ENCODE measurements at places on chromosomes 1 and 21.
A peak's percentile ranks its signal among the peaks of the same experiment; 100 is the strongest.

- no peak for DNase-seq
Measured at GRCh38 chr1:227903614-227904501, 43.9 kb downstream of the WNT9A start.

- no peak for DNase-seq
Measured at GRCh38 chr21:28100366-28100765, 892.3 kb downstream of the LTN1 start.

GRCh38 chr1:89673251-89673650 lies 40.3 kb downstream of the LRRC8C start:
- DNase-seq, result no peak

DNA sequence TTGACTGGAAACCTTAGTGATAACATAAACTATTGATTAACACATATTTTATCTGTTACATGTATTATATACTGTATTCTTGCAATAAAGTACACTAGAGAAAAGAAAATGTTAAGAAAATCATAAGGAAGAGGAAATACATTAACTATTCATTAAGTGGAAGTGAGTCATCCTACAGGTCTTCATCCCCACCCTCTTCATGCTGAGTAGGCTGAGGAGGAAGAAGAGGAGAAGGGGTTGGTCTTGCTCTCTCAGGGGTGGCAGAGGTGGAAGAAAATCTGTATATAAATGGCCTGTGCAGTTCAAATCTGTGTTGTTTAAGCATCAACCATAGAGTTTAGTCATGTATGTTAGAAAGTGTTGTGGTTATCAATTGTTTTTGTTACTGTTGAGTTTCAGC lies 66.1 kb upstream of the CHODL start:
- no peak for DNase-seq

DNA sequence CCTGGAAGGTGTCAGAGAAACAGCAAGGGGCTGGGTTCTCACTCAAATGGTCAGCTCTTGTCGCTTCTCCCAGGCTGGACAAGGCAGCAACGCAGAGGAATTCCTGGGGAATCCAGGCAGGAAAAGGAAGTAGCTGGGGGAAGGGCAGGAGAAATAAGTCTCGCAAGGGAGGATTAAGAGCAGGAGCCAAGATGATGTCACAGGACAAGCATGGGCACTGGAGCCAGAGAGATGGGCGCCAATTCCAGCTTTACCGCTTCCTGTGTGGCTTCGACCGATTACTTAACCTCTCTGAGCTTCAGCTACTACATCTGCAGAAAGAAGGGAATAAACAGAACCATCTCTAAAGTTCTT lies 70.5 kb downstream of the SSBP3 start:
- DNase-seq, result no peak

GRCh38 chr1:197902131-197902453 lies 338 bp upstream of the C1orf53 start:
- no peak for DNase-seq

DNA sequence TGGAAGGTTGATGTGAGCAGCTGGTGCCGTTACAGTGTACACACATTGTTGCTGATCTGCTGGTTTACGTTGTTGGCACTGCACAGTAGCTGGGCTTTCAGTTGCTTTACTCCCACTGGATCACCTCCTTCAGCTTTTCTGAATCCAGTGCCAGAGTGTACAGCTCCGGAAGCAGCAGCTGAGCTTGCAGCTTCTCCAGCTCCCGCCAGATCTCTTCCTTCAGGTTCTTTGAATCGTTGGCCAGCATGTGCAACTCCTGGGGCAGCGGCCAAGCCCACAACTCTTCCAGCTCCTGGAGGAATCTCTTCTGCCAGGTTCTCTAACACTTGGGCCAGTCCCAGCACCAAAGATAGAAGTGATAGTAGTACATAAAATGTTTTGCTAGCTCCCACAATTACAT lies 149.7 kb upstream of the RRP15 start:
- no peak for DNase-seq

DNA sequence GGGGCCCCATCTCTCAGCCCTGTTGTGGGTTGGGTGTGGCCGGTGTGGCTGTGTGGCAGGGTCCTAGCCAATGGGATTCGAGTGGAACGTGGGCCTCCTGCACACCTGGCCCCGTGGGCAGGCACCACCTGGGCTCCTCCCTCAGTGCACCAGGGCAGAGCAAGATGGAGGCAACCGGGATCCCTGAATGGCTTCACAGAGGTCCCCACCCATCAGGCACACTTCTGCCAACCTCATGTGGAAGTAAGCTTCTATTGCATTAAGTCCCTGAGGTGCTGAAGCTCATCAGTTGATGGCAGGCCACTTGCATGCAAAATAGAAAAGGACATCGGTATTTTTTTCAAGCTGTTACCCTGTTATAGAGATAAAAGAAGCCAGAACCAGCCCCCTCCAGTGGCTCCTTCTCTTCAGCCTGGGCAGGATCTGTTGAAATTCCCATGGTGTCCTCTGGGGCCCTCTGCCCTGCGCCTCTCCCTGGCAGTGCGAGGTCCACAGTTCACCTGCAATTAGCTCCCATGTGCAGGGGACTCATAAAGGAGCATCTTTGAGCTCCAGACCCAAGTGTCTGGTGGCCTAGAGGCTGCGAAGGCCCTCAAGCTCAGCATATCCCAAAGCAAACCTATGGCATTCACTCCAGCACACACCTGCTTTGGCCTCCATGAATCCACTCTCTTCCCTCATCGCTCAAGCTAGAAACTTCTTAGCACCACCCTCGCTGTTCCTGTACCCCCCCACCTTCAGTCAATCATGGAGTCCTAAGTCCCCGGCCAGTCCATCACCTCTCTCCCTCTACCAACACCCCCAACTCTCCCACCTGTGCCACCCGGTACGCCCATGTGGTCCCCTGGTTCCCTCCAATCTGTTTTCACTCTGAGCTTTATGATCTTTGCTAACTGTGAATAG lies 2.1 kb upstream of the SLC45A1 start:
- peak; percentile 28 for DNase-seq

GRCh38 chr1:179822065-179822464 lies 55.5 kb downstream of the TOR1AIP2 start:
- DNase-seq, result no peak

DNA sequence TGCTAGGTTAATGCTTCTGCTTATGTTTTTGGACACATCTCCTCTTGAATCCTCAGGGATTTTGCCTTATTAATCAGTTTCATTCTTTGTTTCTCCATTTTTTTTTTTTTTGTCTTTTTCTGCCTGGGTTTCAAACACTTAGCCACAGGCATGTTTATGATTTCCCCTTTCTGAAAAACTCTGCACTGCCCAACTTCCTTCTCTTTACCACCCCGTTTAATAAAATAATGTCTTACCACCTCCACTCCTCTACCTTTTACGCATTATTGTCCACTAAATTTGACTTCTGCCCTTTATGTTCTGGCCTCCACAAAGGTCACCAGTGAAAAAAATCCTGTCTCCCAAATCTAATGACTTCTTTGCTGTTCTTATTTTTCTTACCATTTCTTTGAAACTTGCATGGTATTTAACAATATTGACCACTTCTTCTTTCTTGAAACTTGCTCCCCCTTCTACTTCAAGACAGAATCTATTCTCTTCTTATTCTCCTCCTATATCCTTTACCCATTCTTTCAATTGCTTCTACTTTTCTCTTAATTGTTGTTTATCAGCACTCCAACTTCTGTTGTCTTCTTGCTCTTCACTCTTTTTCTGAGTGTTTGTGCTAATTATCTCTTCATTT lies 150.3 kb downstream of the TNFSF18 start:
- no peak for DNase-seq

GRCh38 chr1:109954041-109954512 lies 30.5 kb upstream of the AHCYL1 start:
- DNase-seq, result no peak

- no peak for DNase-seq
Measured at GRCh38 chr21:31078216-31078615, 39.9 kb upstream of the KRTAP19-8 start.

DNA sequence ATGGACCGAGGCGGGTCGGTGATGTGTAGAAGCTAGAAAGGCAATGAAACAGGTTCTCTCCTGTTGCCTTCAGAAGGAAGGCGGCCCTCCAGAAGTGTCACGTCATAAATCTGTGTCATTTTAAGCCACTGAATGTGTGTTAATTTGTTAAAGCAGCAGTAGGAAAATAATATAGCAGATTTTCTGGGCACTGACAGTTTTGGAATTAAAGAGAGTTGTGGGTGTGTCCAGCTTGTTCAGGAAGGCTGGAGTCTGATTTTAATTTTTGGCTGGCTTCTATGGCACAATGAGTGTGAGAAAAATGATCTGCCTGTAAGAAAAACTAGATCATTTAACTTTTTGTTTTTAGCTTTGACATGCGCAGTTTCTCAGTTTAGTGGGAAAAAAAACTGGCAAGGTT lies 177.3 kb downstream of the EDEM3 start:
- DNase-seq, result no peak

DNA sequence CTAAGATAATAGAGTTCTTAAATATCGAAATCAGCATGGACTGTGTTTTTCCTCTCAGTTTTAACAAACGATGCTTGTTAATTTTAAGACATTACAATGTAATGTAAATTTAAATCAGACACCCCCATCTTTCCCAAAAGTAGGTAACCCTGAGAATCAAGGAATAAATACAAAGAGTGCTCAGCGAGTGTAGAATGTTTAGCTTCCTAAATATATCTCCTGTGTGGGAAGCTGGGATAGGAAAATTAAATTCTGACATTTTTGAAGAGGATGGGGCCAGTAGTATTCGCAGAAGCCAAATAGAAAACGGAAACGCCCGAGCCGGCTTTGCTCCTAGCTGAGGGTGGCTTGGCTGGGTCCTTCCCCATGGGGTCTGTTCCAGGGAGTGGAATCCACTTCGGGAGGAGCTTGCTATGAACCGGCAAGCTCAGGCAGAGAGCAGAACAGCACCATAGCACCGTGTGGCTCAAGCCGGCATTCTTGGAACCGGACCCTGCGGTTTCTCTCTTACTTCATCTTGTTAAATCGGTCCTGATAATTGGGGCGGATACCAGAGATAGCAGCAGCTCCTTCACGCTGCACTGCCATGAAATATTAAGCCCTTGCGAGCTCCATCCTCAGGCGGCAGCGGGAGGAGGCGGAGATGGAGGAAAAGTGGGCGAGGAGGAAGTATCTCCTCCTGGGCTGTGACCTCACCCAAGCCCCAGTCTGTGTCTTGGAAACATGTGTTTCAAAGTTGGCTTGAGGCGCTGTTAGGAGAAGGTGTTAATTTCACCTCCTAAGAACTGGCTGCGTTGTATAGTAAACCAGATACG lies 24.9 kb downstream of the MAP3K7CL start:
- DNase-seq, result peak; percentile 25
